ENCODE measurements at places on chromosomes 4 and X.

- no peak for DNase-seq
These were observed 163.3 kb upstream of the RBPJ start for GRCh38 chr4:26157541-26157940.

GRCh38 chr4:62940229-62940628 is 1469.0 kb downstream of the TECRL start:
- DNase-seq = no peak

DNA sequence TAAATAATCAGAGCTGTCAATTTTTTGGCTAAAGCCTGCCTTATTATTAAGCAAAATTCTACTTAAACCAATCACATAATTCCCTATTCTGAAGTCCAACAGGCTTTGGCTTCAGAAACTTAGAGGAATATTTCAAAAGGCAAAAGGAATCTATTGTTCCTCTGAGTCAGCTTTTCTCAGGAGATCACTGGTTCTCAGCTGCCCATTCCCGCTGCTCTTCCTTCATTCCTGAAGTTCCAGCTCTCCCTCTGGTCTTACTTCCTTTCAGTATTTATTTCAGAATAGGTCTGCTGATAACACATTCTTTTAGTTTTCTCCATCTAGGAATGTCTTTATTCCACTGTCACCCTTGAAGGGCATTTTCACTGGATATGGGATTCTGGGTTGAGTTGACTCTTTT is 133.7 kb downstream of the SOWAHB start:
- no peak for DNase-seq

- no peak for DNase-seq
These were observed 3.0 kb upstream of the PDE6B start for GRCh38 chr4:622071-622995.

DNA sequence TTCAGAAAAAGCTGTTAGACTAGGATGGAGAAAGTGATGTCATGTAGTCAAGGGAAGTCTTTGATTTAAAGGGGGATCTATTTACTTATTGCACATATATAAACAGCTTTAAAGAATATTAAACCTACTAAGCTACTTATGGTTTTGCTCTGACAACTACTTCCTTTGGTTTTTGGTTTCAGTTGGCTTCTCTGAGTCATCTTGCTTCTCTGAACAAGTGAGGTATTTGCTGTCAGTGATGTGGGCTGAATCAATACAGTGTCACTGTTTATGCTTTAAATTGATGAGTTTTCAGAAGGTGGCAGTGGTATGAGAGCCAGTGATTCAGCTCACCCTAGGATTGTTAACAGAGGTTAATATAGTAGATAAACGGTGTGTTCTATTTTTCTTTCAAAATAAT is 75.1 kb downstream of the CEP44 start:
- DNase-seq = no peak

Data from keratinocyte (primary cell).